ENCODE measurements at places on chromosomes 7 and 10.

DNA sequence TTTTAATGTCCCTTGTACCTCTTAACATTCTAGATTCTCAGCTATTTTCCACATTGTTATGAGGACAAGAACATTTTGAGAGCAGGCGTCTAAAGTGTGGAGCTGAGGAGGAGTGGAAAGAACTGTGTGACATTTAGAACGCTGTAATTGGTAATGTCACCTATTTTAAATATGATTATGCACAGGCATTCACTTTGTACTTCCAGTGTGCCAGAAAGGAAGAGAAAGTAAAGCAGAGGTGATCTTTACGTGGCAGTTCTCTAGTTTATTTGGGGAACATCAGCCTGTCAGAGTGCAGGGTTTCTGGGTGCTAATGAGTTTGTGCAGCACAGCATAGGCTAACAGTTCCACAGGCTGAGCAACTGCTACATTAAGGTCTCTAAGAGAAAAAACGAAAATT, 498.4 kb upstream of the POM121L12 start:
- DNase-seq: no peak

DNA sequence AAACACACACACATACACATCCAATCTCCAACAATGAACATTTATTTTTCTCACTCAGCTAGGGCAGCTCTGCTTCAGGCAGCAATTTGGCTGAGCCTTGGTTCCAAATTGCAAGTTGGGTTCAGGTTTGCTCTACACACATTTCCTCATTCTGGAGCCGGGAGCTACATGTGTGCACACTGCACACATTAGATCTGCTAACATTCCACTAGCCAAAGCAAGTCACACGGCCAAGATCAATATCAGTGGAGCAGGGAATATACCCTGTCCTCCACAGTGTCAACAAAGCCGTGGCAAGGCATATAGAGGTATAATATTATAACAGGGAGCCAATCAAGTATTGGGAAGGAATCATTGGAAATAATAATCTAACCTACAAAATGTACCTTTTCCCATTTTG, 57.5 kb upstream of the PPP1R3C start:
- DNase-seq: no peak

GRCh38 chr10:26858707-26859034, 2.1 kb downstream of the ABI1 start:
- DNase-seq: no peak

- DNase-seq: no peak
Measured at GRCh38 chr7:158864507-158864820, 8.1 kb downstream of the DYNC2I1 start.

DNA sequence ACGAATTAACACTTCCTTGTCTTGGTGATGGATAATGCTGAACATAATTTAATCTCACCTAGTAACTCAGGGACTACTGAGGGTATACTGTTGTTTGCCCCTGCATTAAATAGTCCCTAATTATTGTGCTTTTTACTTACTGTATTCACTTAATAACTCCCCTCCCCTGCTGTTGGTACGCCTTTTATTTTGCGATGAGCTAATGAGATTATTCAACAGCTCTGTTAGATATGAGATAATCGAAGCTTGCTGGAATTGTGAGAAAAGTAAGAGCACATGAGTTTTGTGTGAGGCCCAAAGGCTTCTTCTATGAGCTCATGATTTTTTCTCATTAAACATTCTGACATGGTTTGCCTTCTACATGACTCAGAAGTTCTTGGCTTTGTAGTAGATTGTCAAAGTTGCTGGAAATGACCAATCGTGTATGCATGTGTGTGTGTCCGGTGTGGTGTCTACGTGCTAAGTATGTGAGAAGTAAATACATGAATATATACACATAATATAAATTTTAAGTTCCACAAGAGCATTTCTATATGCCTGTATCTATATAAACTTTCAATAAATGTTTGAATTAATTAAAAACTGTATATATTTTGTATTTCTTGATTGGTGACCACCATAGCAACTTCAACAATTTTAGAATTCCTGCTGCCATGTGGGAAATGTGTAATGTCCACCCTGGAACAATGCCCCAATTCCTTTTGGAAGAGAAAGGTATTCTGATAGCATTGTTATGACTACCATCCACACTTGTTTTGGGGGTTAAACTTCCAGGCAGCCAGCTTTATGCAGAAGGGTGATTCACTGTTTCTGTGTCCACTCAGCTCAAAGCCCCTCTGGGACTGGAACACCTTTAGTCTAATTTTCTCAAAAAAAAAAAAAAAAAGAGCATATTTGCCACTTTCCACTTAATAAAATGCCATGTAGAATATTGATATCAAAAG, 106.2 kb downstream of the SAMD9 start:
- DNase-seq: no peak

- no peak for DNase-seq
Measured at GRCh38 chr10:100287756-100288155, 1.3 kb upstream of the BLOC1S2 start.

- no peak for DNase-seq
Measured at GRCh38 chr10:86221442-86222335, 144.9 kb downstream of the GRID1 start.

DNA sequence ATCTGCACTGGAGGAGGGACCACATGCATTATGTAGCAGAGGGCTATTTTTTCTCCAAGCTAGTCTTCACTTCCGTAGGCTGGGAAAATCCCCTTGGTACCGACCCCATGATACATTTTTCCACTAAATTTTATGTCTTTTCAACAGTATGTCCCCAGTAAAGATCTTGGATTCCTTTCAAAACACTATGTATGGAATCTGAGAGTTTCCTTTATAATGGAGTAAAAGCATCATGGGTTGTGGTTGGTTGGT, 4.8 kb upstream of the ZNRF2 start:
- DNase-seq: no peak

Data from NCI-H446 (cell line).